ENCODE measurements at places on chromosomes 1 and 21.

- DNase-seq, result no peak
Measured at GRCh38 chr1:69573911-69574310, 6.2 kb downstream of the LRRC7 start.

GRCh38 chr1:241167121-241167630 lies 189.8 kb downstream of the RGS7 start:
- no peak for DNase-seq

DNA sequence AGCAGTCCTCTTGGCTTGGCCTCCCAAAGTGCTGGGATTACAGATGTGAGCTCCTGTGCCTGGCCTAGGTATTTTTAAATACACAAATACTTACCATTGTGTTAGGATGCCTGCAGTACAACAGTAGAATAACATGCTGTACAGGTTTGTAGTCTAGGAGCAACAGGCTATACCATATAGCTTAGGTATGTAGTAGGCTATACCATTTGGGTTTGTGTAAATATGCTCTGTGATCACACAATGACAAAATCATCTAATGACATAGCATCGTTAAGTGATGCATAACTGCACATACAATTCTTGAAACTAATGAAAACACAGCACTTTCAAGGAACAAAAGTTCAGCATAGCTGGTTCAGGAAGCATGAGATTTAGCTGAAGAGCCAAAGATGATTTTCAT lies 12.7 kb downstream of the POU2F1 start:
- DNase-seq, result no peak

DNA sequence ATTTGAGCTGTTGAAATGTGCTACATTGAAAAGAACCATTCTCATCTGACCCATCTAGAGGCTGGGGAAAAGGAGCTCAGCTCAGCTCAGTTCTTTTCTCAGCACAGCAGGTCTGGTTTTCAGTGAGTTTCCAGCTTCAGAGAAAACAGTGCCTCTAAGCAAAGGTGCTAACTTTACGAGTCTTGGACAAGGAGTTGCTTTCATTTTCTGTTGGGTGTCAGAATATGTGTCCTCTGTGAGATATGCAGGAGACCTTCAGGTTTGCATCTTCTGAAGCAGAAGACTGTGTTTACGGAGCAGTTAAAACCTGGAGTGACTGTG lies 321.3 kb upstream of the USP24 start:
- no peak for DNase-seq

DNA sequence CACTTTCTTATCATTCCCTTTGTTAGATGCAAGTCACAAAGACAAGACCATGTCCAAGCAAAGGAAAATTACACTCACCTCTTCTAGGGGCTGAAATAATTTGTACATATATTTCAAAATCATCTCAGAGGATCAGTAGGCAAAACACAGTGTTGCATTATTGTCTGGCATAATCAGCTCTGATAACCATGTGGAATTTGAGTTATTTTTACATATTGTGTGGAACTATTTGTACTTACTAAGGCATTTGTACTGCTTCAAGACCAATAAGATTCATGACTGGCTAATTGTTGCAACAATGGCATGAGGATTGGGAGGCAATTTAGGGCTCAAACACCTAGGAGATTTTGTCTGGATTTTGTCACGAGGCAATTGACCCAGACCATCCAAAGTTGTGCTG lies 1716.4 kb downstream of the BRINP3 start:
- DNase-seq, result no peak

DNA sequence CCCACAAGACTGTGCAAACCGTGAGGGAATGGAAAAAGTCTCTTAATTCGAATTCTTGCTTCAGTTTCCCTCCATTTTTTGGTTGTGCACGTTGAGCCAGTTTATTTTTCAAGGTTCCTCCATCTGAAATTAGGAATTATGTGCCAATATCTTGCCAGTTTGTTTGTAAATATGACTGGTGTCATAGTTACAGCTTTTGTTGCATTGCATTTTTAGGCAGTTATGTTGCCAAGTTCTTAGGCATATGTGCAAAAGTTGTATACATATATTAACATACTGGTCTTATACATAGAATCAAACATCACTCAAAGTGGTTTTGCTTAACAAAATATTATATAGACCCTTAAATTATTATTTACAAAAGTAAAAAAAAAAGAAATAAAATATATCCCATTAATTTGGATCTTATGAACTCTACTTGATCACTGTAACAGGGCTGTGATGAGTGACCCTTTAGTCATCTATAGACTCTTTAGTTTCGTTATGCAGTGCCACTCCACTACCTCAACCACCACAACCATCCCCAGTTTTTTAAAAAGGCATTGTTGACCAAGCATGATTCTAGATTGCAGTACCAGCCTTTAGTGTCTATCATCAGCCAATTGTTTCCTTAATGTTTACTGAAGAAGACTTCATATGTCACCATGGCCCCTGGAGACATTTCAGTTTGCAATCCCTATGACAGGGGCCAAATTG lies 20.9 kb upstream of the DYNLT5 start:
- no peak for DNase-seq

All from Calu3 (cell line).